ENCODE measurements at places on chromosomes 5 and 9. TPM values are rescaled to one million over a fixed set of nuclear protein-coding genes. Genes with fewer than 3 reads are reported as not detected.
A peak's percentile ranks its signal among the peaks of the same experiment; 100 is the strongest.

DNA sequence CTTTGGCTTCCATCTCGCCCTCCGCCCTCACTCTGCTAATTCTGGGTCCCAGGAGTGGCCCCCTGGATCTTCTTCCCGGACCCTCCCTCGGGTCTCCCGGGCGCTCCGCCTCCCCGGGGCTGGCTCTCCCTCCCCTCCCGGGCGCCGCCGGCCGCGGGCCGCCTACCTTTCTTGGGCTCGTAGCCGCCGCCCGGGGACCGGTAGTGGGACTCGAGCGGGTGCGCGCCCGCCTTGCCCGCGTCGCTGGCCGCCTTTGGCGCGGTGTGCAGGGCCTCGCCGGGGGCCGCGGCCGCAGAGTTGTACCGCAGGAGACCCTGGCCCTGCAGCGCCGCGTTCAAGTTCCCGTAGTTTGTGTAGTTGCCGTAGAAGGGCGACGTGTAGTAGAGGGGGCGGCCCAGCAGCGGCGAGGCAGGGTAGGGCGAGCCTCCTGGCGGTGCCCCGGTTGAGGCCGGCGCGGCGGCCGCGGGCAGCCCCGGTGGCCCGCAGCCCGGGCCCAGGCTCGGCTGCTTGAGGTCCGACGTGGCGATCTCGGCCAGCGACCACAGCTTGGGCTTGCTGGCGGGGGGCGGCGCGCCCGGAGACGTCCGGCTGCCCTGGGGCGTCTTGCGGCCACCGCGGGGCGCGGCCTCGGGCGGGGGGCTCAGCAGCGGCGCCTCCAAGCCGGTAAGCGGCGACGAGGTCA lies 3.2 kb downstream of the IRX2 start:
- DNase-seq = peak; percentile 39

MARCHF3 gene
- total RNA-seq = 9.9 TPM

PHF24 gene
- not detected for total RNA-seq

CDH9 gene
- total RNA-seq = not detected

All from Daoy (cell line).